Naive B cell (primary cell): ENCODE measurements at places on chromosomes 6 and 20.

DNA sequence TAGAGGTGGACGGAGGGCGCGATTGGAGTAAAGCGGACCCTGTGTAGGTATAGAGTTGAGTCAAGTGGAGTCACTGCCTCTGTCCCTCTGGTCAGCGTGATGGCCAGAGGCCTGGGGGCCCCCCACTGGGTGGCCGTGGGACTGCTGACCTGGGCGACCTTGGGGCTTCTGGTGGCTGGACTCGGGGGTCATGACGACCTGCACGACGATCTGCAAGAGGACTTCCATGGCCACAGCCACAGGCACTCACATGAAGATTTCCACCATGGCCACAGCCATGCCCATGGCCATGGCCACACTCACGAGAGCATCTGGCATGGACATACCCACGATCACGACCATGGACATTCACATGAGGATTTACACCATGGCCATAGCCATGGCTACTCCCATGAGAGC is 479 bp downstream of the SLC39A7 start:
- no peak for DNase-seq

- no peak for DNase-seq
These were observed 31.2 kb downstream of the PARD6B start for GRCh38 chr20:50762435-50763220.

DNA sequence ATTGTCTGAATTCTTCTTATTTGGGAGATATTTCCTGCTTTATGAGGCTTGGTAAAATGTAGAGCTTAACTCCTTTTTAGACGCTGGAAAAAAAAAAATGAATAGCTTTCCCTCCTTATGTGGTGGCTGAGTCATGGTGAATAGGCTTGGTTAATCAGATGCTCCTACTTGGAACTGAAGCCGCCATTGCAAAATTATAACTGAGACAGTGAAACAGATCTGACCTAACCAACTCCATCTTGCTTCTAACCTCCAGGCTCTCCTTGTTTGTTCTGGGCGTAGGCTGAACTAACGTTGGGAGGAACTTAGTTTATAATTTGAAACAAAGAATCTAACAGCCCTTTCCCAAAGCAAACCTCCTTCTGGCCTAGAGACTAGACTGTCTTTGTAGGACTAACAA is 43.2 kb upstream of the PLCB4 start:
- no peak for DNase-seq

- DNase-seq = no peak
These were observed 24.8 kb downstream of the NFYA start for GRCh38 chr6:41097467-41098090.

DNA sequence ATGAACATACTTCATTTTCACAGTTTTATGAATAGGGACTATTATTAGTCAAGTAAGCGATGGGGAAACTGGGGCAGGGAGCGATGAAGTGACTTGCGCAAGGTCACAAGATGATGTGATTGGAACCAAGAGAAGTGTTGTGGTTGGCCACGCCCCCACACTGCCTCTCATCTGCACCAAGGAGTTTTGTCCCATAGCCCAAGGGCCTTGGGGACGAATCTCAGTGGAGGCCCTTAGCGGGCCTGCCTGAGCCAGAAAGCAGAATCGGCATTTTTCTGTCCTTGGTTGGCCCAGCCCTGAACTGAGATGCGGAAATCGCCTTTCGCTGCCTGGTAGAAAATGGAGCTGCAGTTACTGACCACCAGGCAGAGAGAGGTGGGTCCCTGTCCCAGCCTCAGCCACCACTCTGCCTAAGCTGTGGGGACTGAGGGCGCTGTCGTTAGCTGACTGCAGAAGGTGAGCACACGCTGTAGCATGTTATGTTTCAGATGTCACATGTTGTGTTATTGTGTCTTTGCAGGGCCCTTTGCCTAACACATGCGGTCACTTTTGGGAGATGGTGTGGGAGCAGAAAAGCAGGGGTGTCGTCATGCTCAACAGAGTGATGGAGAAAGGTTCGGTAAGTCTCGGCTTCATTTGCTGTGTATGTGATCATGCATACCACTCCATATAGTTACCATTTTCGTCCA is 57.8 kb downstream of the PTPN1 start:
- DNase-seq = no peak

- DNase-seq = no peak
These were observed 16.6 kb downstream of the ERGIC3 start for GRCh38 chr20:35558451-35558850.

DNA sequence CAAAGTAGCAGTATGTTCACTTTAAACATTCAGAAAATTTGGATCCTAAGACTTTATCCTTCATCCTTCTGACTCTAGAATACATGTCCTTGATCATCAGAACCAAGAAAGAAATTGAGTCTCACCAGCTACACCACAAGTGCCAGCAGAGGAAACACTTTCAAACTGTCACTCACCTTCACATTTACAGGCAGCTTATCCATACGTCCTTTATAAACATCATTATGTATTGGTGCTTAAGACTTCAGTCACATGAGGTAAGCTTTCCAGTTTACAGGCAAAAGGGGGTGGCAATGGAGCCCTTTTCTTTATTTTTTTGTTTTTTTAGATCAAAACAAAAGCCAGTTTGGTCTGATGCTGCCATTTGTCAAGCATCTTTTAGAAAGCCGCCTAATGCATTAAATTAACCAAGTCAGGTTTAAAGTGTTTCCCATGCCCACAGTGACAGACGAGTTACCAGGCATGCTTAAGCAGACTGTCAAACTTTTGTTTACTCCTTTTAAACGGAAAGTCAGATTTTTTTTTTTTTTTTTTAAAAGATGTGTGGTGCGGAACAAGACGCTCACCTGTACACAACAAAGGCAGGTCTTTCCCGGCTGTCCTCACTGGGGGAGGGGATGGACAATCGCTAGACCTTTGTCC is 952 bp upstream of the BRPF3 start:
- no peak for DNase-seq

DNA sequence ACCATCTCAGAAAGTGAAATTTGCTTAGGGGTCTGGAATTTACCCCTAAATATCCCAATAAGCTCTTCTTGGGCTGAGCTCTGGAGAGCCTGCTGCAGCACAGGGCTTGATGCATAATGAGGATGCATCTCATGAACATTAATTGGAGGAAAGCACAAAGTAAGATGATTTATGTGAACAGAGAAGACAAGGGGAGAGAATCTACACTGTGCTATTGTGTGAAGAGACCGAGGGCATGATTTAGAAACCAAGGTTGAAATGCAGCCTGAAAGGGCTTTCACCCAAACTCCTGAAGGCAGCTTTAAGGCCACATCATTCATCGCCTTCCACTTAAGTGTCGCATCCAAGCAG is 27.8 kb upstream of the GPR63 start:
- no peak for DNase-seq

GRCh38 chr20:20452254-20452676 is 84.4 kb downstream of the INSM1 start:
- DNase-seq = peak; percentile 26

DNA sequence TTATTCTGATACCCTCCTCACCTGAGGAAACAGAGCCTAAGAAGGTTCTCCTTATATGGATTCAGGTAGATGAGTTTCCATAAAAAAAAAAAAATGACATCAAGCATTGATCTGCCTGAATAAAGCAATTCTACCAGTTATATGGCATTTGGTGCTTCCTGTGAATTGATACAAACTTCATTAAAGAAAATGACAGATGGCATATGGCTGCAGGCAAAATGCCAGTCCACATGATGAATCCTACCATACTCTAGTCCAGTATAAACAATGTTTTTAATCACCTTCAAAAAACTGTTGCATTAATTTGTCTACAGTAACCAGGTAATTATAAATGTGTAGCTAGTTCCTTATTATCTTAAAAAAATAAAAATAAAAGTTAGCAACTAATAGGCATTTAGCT is 559.2 kb upstream of the FLRT3 start:
- no peak for DNase-seq

DNA sequence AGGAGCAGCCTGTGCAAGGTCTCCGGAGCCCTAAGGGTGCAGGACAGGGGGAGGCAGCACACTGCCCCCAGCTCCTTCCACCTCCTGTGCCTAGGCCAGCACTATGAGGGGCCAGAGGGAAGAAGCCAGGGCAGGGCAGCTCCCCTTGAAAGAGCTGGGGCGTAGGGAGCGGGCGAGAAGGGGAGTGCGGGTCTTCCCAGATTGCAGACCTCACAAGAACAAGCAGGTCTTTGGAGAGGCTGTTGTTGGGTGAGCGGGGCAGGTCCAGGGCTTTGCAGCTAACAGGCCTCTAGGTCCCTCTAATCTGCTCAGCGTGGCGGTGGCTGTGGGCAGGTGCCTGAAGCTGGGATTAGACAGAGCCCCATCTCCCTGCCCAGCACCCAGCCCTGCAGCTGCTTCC is 22.4 kb upstream of the CST1 start:
- no peak for DNase-seq

GRCh38 chr6:123509112-123509511 is 127.6 kb downstream of the TRDN start:
- DNase-seq = no peak

- DNase-seq = no peak
These were observed 107.7 kb downstream of the FOXF2 start for GRCh38 chr6:1496836-1497760.

- DNase-seq = no peak
These were observed 405.7 kb downstream of the LMBRD1 start for GRCh38 chr6:69391106-69391505.

DNA sequence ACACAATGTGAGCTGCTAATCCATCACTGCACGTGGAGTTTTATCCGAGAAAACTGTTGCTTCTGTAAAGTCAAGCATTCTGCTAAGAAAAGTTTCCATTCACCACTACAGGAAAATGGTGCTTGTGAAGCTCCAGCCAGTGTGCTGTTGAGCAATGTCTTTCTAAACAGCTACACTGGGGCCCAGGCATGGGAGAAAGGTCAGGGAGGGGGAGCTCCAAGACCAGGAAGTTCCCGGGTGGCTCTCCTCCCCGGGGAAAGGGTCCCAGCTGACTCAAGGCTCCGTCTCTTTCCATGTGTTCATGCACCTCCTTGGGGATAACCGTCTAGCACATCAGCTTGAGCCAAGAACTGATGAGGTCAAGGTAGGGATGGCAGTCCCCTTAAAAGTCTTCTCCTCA is 20.5 kb downstream of the RPP40 start:
- DNase-seq = no peak

DNA sequence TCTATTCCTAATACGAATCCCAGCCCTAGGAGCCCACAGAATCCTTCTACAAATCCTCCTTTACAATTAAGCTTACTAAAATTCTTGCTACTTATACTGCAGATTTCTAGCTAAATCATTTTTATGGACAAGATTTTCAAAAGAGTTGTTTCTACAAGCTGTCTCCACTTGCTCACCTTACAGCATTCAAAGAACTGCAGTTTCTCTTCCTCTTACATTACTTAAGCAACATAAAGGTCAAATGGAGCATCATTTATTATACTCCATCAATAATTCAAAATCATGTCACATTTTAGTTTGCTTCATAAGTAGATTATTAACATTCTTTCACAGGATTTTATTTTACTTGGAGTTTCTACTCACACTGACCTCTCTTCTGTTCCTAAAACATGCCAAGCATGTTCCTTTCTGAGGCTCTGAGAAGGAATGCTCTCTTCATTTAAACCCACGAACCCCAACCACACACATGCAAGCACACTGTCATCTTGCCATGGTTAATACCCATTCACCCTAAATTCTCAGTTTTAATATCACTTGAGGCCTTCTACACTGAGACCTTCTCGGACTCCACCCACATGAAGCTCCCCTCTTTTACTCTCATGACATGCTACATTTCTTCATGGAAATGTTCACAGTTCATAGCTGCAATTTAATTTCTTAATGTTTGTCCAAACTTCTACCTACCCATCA is 388.2 kb downstream of the TBC1D32 start:
- no peak for DNase-seq

GRCh38 chr6:123925350-123925749 is 121.7 kb downstream of the NKAIN2 start:
- no peak for DNase-seq

- no peak for DNase-seq
These were observed 96.2 kb downstream of the RPP40 start for GRCh38 chr6:4907602-4908001.

DNA sequence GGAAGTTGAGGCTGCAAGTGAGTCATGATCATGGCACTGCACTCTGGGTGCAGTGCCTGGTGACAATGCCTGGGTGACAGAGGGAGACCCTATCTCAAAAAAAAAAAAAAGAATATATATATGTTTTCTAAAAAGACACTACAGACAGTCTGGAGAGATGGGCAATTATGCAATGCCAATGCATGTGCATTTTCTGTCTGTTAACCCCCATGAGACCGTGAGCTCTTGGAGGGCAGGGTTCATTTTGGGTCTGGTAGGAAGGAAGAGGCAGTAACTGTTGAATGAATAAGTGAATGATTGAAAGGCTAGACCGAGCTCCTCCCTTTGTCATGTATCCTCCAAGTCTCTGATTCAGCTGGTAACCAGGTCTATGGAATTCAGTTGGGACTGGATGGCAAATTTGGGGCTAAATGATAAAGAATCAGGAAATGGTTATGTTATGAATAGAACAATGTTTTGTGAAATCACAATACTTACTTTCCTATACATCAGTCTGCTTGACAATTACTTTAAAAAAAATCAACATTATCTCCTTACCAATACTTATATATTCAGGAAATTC is 5.6 kb upstream of the BLCAP start:
- no peak for DNase-seq

DNA sequence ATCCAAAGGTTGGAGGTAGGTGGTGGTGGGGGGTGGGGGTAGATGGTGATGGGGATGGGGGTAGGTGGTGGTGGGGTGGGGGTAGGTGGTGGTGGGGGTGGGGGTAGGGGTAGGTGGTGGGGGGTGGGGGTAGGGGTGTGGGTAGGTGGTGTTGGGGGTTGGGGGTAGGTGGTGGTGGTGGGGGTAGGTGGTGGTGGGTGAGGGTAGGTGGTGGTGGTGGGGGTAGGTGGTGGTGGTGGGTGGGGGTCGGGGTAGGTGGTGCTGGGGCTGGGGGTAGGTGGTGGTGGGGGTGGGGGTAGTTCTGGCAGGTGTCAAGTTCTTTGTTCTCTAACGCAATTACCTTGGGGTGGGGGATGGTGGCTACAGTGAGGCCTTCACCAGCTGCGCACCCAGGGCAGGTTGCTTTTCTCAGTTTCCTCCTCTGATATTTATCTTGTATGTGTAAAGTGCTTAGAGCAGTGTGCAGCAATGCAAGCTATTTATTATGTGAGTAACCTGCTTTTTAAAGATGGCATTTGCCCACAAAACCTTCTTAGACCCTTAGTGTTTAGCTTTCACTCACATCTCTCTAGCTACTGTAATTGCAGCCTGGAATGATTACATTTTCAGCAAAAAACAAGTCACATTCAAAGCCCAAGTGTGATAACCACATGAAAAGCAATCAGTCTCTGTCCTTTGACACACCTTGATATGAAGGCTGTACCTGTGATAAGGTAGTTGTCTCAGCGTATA is 8.2 kb upstream of the CCDC167 start:
- no peak for DNase-seq
